Left lung (tissue), 14 donors: ENCODE measurements at places on chromosomes 16 and 17. TPM values are rescaled to one million over a fixed set of nuclear protein-coding genes. Genes with fewer than 3 reads are reported as not detected.

GRCh38 chr17:4175921-4176807 lies 33.2 kb downstream of the CYB5D2 start:
- DNase-seq, result no peak

PIK3R5 gene
- polyA plus RNA-seq, result 1.3 TPM

DNA sequence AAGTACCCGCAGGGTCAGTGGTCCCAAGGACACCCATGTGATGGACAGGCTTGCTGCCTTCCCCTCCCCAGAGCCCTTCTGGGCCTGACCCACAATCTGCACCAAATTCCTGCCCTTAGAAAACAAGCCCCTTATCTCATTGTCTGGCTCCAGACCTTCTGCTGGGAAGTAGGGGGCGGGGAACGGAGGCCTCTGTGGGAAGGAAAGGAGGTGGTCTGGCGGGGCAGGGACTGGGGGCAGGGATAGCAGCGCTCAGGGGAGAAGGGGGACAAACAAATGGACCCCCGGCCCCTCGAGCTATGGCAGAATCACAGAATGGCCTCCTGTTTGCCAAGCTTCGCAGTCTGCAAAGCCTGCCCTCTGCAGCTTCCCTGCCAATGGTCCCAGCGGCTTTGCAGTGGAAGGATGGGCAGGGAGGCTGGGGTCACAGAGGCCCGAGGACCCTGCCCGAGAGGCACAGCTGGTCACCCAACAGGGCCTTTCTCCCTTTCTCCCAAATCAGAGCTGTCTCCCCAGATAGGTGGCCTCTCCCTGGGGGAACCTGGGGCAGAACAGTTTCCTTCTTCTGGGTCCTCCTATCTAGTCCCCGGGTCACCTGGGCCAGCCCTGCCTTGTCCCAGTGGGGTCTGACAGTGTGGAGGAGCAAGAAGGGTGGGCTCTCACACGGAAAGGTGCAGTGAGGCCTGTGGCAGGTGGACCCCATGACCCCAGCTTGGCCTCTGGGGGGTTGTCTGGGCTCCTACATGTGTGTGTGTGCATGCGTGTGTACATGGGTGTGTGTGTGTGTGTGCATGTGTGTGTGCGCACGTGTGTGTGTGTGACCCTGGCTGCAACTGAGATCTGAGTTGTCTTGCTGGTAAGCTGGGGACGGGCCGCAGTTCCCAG lies 25.5 kb downstream of the TMEM235 start:
- no peak for DNase-seq

CYGB gene
- 26.4 TPM for polyA plus RNA-seq

GRCh38 chr16:31157136-31157535 lies 7.3 kb upstream of the PRSS36 start:
- DNase-seq, result peak; percentile 53

GRCh38 chr16:71627731-71628181 lies 1.8 kb downstream of the MARVELD3 start:
- DNase-seq, result no peak

- DNase-seq, result no peak
Observed at GRCh38 chr17:56057869-56058268, 95.4 kb upstream of the ANKFN1 start.

DNA sequence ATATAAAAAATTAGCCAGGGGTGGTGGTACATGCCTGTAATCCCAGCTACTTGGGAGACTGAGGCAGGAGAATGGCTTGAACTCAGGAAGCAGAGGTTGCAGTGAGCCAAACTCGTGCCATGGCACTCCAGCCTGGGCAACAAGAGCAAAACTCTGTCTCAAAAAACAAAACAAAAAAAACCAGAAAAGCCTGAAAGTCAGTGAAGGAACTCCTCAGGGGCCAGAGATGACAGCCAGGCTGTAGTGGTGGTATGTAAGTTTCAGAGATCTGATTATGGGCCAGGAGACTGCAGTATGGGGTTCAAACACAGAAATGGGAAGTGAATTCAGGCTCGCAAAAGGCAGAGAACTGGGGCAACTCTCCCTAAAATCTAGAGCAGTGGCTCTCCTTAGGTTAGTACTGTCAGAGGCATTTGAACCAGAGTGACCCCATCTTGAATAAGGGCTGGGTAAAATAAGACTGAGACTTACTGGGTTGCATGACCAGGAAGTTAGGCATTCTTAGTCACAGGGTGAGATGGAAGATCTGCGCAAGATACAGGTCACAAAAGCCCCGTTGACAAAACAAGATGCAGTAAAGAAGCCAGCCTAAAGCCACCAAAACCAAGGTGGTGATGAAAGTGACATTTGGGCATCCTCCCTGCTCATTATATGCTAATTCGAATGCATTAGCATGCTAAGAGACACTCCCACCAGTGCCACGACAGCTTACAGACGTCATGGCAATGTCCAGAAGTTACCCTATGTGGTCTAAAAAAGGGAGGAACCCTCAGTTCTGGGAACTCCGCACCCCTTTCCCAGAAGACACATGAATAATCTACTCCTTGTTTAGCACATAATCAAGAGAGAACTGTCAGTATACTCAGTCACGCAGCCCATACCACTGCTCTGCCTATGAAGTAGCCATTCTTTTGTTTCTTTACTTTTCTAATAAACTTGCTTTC lies 120.2 kb upstream of the XYLT1 start:
- no peak for DNase-seq
